ENCODE measurements at places on chromosomes 12 and 14. TPM values are rescaled to one million over a fixed set of nuclear protein-coding genes. Genes with fewer than 3 reads are reported as not detected.

GRCh38 chr12:56257491-56258067 is 605 bp downstream of the ANKRD52 start:
- DNase-seq = no peak

DNA sequence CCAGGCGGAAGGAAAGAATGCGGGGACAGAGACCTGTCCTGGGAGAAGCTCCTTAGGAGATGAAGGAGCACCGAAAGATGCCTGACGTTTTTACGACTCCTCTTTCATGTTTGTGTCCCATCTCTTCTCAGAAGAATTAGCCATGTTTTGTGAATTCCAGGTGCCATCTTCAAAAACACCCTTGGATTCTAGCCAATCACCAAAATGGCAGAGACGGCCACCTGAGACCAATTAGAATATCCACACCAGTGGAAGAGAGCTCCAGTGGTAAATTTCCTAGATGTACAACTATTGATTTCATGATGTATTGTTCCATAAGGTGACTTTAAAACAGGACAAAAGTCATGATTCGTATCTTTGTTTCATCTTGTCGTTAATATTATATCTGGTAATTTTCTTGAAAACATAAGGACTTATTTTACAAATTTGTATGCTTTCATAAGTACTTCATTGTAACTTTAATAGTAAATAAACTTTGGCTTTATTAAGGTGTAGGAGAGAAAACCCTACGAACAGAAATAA is 62.3 kb upstream of the NUDT4 start:
- DNase-seq = no peak

- DNase-seq = no peak
Measured at GRCh38 chr14:81805785-81806184, 272.1 kb upstream of the SEL1L start.

- no peak for DNase-seq
Measured at GRCh38 chr12:100504804-100505203, 31.1 kb downstream of the NR1H4 start.

GRCh38 chr12:93447555-93448290 is 6.0 kb upstream of the UBE2N start:
- no peak for DNase-seq

DNA sequence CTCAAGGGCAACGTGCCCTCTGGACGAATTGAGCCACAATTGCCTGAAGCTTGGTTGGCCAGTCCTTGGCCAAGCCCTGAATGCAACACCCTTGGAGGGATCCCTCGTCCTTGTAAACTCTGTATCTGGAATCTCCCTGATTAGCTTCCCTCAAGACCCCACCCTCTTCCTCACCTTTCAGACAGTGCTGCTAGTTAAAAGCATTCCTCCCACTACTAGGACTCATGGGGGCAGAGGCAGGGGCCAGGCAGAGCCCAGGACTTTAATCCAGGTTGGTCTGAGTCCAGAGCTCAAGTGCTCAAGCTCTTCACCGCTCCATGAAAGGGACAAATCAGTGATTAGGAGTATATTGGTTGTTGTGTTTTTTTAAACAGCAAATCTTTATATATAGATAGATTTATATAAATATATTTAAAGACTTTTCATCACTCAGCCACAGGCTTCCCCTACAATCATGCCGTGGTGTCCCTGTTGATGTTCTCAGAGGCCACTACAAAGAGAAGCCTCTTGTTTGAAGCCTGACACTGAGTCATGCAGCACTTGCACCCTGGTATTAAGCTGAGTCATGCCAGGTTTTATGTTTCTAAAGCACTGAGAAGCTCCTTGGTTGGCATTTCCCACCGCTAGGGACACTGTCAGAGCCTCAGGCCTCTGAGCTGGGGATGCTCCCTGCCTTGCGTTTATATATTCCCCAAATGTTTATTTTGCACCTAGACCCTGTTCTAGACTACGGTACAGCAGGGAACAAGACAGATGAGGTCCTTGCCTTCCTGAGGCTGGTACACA is 53.8 kb upstream of the GSC start:
- no peak for DNase-seq

DNA sequence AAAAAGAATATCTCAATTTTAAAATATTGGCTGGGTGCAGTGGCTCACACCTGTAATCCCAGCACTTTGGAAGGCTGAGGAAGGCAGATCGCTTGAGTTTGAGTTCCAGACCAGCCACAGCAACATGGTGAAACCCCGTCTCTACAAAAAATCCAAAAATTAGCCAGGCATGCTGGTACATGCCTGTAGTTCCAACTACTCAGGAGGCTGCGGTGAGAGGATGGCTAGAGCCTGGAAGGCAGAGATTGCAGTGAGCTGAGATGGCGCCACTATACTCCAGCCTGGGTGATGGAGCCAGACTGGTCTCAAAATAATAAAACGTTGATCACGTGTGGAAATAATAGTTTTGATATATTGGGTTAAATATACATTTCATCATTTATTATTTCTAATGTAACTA is 5.7 kb downstream of the MTRFR start:
- DNase-seq = no peak

- peak; percentile 53 for DNase-seq
Measured at GRCh38 chr12:62006076-62006732, 254.0 kb upstream of the USP15 start.

KCNMB4 gene
- total RNA-seq = 0.51 TPM

FAM90A1 gene
- 0.33 TPM for total RNA-seq

DNA sequence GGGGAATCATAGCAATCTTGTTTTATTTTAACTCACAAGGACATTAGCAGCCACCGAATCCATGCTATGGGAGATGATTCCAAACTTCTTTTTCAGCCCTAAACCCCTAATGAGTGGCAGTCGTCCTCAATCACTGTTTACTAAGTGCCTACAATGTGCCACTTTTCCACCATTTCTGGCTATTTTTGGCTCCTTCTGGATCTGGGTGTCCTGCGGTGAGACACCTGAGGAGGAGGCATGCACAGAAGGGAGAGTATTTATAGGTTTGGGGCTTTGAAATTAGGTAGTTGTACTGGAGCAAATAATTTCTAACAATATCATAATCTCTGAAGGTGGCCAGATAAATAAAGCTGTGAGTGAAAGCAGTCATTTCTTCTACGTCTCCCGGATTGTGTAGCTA is 1125.6 kb downstream of the BCL11B start:
- DNase-seq = no peak

- no peak for DNase-seq
Measured at GRCh38 chr12:47388712-47389111, 309.0 kb upstream of the AMIGO2 start.

RNASE3 gene
- total RNA-seq = not detected

DNA sequence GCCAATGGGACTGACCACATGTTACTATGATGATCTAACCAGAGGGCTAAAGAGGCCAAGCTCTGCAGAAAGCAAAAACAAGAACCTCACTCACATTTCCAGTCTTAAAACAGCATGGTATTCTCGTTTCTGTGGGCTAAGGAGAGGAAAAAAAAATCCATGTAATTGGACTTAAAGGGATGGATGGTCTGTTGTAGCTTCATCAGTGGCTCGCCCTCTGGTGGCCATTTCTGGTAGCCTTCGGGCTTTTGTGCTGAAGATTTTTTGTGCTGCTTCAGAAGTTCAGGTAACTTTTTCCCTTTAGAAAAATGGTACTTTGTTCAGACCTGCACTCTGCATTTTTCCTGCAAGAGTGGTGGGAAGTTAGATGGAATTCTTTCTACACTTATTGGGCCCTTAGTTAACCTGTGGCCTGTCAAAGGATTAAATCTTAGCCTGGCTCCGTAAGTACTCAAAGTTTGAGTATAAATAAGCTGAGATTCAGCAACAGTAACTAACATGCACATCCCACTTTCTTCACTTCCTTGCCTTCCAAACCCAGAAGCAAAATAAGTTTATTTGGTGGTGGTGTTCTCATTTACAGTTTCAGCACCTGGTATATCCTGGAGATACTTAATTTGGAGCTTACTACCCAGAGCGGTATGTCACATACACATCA is 22.3 kb downstream of the DCAF4 start:
- peak; percentile 76 for DNase-seq

RNASE7 gene
- not detected for total RNA-seq

TMBIM4 gene
- total RNA-seq = 69.2 TPM

DNA sequence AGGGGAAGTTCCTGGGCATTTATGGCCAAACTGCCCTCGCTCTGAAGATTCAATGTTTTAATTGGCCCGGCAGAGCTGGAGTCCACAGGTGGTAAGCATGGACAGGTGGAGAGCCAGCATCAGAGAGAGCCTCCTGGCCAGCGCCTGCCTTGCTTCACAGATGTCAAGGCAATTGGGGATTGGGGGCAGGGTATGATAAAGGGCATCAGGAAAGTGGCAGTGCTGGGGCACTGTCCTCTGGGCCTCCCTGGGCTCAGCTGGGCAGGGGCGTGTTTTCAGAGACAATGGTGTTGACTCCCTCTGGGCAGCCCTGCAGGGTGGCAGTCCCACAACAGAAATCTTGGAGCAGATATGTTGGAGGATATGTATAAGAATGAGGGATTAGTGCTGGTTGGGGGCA is 237.3 kb downstream of the CACNA1C start:
- no peak for DNase-seq

- DNase-seq = no peak
Measured at GRCh38 chr14:99566390-99567354, 37.3 kb downstream of the CCDC85C start.

- DNase-seq = no peak
Measured at GRCh38 chr12:65614259-65614889, 209.9 kb upstream of the HMGA2 start.

DNA sequence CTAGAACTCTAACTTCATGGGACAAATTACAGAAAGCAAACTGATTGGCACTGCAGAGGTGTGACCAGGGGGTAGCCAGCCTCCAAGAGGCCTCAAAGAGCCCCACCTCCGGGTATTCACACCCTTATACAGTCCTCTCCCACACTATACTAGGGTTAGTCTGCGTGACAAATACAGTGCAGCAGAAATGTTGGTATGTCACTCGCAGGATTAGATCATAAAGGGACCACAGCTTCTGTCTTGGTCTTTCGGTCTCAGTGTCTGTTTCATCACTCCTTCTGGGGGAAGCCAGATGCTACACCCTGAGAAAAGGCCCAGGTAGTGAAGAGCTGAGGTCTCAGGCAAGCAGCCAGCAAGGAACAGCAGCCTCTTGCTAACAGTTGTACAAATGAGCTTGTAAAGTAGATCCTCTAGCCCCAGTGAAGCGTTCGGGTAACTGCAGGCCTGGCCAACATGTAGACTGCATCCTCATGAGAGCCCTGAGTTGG is 68.9 kb upstream of the SAV1 start:
- DNase-seq = no peak

GRCh38 chr12:102847131-102847530 is 69.9 kb downstream of the PAH start:
- no peak for DNase-seq

TMEM119 gene
- total RNA-seq = 358 TPM

KCNH3 gene
- 0.17 TPM for total RNA-seq

GRCh38 chr14:20386276-20386855 is 26.9 kb downstream of the TEP1 start:
- DNase-seq = no peak

RND1 gene
- under 0.01 TPM for total RNA-seq

LGR5 gene
- total RNA-seq = not detected

GRCh38 chr12:71870416-71870815 is 30.9 kb downstream of the TBC1D15 start:
- DNase-seq = no peak

DNA sequence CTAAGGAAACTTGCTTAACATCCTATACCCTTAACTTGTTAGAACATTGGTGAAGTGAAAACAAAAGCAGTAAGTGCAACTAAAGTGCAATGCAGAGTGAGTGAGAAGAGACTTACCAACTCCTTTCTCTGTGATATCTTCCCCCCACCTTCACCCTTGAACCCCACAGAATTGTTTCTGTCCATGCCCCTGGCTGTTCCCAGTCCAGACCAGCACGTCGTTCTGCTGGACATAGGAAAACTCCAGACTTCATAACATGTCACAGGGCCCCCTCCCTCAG is 91.9 kb downstream of the DAD1 start:
- DNase-seq = no peak

NEUROD4 gene
- total RNA-seq = not detected

DNA sequence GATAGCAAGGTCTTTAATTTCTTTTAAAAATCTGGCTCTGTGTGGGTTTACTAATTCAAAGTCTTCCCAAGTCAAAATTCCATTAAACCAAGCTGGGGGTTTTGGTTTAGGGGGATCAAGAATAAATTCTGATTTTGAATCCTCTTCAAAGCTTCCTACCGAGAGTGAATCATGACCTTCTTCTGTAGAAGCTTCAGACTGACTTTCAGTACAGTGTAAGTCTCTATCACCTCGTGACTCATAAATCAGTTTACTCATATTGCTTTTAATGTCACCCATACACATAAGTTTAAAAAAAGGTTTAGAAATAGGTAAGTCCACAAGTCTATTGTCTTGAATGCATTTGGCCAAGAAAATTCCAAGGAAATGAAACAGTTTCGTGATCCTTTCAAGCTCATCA is 80.6 kb upstream of the STRN3 start:
- DNase-seq = peak; percentile 56

DNA sequence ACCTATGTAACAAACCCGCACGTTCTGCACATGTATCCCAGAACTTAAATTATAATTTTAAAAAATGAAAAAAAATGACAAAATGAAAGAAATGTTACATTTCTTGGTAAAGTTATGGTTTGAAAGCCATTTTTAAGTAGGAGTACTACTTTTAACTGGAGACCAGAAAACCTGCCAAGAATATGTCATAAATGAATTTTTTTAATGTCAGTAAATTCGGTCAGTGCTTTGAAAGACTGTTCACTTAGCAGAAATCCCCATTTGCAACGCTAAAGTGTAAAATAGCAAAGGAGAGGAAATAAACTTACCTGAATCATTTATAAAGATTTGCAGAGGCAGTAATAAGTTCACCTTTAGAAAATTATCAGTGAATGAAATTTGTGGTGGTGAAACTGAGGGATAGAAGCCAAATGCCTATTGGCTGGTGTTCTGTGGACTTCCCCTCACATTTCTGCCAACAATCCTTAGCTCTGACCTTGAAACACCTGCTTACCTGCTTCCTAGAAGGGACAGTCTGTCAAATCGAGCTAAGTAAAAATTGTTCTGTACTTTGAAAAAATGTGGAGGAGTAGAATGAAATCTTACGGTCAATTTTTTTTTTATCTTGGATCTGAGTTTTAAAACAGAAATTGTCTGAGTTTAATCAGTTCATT is 714.2 kb downstream of the SLC6A15 start:
- no peak for DNase-seq

DNA sequence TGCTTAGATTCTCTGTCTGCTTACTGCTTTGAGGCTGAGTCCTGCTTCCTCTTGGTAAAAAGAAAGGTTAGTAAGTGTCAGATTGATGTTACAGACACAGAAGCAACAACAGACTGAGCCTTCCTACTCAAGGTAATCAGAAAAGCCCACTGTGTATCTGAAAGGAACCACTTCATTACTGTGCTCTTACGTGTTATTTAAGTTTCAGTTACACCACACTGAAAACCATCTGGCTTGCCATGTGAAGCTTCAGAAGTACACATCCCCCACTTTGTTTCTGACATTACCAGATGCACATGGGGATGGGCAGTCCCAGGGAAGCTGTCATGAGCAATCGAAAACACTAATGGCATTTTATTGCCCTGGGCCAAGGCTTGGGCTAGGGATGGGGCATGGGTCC is 1290.1 kb downstream of the AACS start:
- no peak for DNase-seq
